ENCODE measurements at places on chromosomes 7 and 10.

DNA sequence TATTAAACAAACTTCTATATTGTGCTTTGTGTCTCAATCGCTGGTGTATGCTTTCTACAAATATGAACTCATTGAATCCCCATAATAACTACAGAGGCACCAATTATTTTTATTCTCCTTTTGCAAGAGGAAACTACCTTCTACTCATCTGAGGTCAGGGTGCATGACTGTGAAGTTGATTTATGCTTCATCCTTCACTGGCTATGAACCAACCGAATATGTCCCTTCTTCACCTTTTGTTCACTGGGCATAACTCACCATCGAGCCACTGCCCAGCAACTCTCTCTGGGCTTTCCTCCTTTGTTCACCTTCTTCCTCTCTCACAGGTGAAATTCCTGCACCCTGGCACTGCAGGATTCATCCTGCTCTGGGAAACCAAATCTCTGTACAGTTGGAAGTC is 61.3 kb upstream of the PFKP start:
- no peak for DNase-seq

DNA sequence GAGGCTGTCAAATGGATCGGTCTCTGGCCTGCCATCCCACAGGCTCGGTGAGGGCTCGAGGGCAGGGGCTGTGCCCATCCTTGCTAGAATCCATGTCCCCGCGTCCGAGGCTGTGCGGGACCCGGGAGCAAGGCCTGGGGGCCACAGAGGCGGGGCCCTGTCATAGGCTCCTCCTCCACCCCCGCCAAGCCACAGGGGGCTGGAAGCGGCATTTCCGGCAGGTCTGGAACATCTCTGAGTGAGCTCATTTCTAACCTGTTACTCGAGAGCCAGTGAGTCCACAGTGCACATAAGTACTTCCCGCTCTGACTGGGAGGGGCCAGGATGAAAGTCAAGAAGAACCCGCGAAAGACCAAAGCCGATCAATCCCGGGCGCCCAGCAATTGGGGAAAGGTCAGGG is 57.6 kb downstream of the NKX6-2 start:
- no peak for DNase-seq

GRCh38 chr7:51239691-51240090 is 76.9 kb downstream of the COBL start:
- no peak for DNase-seq

GRCh38 chr7:30379131-30379530 is 94.7 kb downstream of the ZNRF2 start:
- no peak for DNase-seq

GRCh38 chr7:134514663-134515062 is 12.7 kb upstream of the AKR1B10 start:
- DNase-seq, result peak; percentile 11
